ENCODE measurements at places on chromosomes 2 and 18. TPM values are rescaled to one million over a fixed set of nuclear protein-coding genes. Genes with fewer than 3 reads are reported as not detected.

- DNase-seq: no peak
Measured at GRCh38 chr2:19865151-19865550, 36.6 kb downstream of the TTC32 start.

GRCh38 chr2:149719695-149720094 lies 132.1 kb upstream of the MMADHC start:
- no peak for DNase-seq

DNA sequence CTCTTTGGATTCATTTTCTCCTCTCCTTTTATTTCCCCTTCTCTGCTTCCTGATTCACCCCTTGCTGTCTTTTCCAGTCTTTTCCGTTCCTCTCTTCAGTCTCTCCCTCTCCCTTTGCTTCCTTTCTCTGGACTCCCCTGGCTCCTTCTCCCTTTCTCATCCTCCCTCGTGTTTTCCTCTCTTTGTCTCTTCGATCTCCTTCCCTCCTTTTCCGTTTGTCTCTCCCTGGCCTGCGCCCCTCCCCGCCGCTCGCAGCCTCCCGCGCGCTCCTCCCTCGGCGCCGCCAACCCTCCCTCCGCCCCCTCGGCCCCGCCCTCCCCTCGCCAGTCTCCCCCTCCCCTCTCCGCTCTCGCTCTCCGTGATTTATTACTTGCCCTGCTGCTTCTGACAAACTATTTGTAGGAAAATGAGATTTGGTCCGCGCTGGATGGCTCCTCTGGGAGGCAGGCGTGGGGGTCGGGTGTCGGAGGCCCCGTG lies 46.0 kb upstream of the PAX8 start:
- peak; percentile 62 for DNase-seq

- no peak for DNase-seq
Measured at GRCh38 chr2:20917287-20917660, 94.4 kb upstream of the LDAH start.

DNA sequence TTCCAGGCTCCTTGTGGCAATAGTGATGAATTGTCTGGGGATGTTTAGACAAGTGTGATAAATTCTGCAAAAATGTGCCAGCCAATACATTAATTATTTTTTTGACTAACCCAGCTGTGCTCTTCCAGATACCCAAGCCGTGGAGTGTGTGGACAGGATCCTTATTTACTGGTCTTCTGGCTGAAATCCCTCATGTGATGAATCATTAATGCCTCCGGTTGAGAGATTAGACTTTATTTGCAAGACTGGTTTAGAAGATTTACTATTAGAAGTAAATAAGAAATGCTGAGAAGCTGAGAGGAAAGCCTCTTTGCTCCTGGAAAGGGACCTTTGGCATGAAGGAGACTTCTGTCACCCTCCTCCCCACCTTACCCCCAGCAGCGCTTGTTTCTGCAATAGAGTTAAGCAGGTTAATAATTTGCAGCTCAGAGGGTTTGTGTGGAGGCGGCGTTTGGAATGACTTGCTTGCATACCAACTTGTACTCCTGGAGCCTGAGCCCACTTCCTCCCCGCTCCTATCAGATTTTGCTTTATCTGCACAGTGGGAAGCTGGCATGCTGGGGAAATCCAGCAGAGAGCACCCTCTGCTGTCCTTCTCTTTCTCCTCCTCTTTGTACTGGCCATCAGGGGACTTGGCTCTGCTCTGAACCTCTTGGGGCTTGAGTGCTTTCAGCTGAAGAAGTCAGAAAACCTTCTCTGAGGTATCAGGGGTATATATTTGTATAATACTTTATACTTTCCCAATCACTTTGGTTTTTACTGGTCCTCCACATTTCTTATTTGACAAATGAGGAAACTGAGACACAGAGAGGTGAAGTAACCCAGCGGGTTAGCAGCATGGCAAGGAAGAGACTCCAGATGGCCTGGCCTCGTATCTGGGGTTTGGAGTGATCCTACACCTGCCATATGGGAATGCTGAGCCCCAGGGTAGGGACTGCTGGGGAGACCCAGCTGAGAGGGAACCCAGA lies 16.3 kb downstream of the SLC3A1 start:
- peak; percentile 60 for DNase-seq

GRCh38 chr2:43224571-43225092 lies 1.8 kb downstream of the ZFP36L2 start:
- DNase-seq: peak; percentile 24

DNA sequence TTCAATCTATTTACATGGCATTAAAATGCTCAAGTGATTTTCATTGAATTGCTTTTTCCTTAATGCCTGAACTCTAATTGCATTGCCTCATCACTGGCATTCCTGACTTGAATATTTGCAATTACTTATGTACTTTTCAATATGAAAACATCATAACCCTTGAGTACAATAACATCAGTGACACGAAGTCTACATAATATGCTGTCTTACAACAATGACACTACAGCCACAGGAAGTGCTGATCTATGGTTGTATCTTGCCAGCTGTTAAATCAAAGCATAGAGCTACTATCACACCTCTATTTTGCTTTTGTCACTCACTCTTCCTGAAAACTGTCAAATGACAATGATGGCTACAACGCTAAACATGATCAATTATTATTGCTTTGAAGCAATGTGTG lies 156.9 kb downstream of the CCDC102B start:
- no peak for DNase-seq

GRCh38 chr2:105432749-105433148 lies 33.9 kb upstream of the FHL2 start:
- no peak for DNase-seq

GRCh38 chr18:40849886-40850285 lies 1105.1 kb upstream of the PIK3C3 start:
- DNase-seq: no peak

Gene ZAP70
- polyA plus RNA-seq: 1.8 TPM

Gene TMEM200C
- polyA plus RNA-seq: 4.2 TPM

Gene AMER3
- polyA plus RNA-seq: 0.18 TPM

Gene ARHGAP15
- 31.0 TPM for polyA plus RNA-seq
